ENCODE measurements at places on chromosomes 2 and 18.

DNA sequence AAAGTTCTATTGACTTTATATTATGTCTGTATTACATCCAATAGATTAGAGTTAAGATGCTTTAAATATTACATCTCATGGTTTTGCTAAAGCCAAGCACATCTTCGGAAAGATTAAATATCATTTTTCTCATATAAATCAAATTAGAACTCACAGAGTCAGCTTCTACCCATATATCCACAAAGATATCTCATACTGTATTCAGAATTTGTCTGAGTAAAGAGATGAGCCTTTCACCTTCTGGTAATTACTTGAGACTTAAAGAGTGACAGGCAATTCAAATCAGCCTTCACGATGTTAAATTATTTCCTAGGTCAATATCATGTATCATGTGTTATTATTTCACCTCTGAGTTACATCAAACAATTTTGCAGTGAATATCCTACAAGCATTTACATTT is 13.0 kb downstream of the CCDC178 start:
- DNase-seq = no peak

DNA sequence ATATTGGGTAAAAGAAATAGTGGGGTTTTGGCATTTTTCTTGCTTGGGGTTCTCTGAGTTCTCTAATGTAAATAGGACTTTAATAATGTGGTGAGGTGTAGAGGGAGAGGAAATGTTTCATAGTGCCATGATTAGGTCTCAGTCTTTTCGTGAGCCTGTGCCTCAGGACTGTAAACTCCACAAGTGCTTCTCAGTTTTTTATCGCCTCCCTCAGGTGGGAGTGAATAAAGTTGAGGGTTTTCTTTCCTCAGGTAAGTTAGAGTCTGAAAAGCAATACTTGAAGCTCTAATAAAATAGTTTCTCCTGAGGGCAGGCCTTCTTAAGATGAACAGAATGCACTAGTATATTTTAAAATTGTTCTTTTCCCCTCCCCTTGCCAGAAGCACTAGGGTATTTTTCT is 243.1 kb upstream of the SETBP1 start:
- DNase-seq = no peak

- DNase-seq = no peak
Observed at GRCh38 chr2:9110346-9110884, 96.2 kb upstream of the ASAP2 start.

DNA sequence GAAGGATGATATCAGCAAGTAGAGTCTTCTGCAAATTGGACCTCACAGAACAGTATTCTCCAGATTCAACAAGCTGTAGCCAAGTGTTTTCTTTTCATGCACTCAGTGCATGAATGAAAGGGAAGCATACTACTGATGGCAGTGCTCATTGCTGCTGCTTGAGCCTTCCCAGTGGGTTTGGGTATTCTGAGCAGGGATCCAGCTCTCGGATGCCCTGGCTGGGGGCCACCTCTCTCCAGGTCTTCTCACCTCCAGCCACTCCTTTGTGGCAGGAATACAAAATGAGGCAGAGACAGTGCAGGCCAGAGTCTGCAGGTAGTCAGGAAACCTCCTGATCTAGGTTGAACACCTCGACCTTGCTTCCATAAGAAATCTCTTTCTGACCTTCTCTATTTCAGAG is 390.4 kb upstream of the CELF4 start:
- DNase-seq = no peak

DNA sequence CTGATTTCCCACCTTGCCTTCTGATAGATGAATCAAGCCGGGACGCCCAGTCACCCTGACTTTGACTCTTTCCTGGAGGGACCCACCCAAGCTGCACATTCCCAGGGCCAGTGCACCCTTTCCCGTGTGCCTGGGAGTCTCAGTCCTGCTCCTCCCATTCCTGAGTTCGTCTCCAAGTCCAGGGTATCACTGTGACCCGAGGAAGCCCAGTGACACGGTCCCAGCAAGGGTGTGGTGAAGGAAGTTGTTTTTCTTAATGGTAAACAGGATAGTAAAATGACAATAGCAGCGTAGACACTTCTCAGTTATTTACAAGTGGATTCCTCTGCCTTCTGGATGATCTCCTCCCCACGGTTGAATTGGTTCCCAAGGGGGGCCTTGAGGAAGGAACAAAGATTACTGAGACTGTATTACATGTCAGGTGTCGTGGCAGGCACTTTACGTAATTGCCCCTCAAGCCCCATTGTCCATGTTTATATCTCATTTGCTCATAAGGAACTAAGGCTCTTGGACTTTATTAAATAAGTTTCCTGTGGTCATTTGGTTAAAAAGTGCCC is 123.3 kb downstream of the PRKCE start:
- no peak for DNase-seq

Measured in activated CD8-positive, alpha-beta T cell treated with anti-CD3 and anti-CD28 coated beads for 36 hours (primary cell).